ENCODE measurements at places on chromosomes 5 and 9.

- DNase-seq, result peak; percentile 55
Observed at GRCh38 chr5:146340260-146341081, 1.8 kb downstream of the POU4F3 start.

DNA sequence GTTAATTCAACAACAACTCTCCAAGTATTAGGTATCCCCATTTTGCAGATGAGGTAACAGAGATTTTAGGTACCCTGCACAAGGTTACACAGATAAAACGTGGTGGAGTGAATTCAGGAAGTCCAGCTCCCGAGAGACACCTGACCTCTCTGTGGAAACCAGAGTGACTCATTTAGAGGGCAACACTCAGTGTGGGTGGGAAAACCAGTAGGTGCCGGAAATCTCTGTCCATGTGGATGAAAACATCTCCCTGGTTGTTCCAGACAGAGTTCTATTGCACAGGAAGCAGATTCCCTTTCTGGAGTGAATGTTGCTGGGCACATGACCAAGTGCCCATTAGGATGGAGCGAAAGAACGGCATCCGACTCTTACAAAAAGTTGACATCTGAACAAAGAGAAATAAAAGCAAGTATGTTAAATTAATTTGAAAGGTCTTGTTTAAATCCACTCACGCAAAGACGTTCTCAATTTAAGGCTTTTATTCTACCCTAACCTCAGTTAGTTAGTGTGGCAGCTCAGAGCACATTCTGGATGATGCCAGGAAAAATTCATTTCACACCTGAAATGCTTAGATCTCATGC, 391.9 kb upstream of the WWC1 start:
- DNase-seq, result peak; percentile 85

DNA sequence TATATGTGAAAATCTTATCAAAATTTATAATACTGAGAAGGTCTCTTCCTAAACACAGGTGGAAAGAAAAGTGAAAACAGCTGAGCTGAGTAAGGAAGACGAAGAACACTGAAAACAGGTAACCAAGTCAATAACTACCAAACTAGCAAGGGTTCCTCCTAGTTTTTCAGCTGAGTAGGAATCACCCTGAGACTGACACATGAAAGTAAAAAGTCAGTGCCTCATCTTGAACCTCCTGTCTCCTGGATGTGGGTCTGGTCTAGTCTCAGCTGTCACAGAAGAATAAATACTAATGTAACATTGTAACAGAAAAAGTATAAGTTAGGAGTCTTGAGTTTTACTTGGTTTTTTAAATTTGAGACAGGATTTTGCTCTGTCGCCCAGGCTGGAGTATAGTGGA, 121.0 kb downstream of the MEF2C start:
- DNase-seq, result no peak

DNA sequence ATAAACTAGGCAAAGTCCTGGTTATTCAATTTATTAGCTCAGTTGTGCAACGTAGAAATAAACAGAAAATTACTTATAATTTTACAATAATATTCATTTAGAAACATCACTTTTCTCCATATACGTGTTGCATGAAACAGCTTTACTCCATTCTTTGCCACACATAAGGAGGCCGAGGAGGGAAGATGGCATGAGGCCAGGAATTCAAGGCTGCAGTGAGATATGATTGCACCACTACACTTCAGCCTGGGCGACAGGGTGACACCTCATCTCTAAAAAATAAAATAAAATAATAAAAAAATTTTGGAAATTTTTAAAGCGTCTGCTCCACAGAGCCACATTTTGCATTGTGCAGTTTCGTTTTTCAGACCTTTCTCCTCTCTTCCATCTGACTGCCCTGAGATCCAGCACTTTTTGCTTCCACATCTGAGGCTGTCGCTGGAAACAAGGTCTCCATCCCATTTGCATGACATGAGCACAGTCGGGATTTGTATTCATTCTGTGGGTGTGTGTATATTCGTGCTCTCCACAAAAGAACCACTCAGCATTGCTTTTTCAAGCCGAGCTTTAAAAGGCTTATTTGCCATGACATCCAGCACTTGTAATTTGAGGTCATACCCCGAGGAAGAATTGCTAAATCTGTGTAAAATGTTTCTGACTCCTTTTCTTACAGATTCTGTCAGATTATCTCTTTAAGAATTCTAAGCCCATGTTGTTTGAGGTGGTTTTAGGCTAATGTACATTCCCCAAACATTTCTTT, 98.6 kb upstream of the MSX2 start:
- DNase-seq, result no peak

DNA sequence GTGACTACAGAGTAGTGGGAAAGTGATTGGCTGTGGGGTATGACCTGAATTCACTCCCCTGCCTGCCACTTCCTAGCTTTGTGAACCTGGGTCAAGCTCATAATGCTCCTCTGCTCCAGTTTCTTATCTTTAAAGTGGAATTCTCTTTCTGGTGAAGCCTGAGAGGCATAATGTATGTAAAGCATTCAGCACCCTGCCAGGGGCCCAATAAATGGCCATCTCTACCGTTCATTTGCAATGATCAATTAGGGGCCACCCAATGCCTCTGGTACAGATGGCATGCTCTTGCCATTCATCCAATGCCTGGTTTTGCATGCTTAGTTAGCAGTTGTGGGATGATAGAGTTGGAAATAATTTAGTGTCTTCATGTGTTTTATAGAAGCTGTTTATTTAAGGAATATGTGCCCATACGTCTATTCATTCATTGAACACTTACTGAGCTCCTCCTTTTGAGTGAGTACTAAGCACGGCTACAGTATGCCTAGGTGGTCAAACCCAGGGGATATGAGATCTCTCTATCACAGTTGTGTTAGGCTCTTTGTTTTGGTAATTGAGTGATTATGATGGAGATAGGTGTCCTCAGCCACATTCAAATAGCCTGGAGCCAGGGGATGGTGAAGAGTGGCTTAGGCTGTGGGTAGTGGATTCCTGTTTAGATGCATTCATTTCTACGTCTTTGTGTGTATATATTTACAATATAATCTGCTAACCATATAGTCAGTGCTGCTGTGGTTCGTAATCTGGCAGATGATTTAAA, 15.3 kb downstream of the ZNF462 start:
- no peak for DNase-seq

DNA sequence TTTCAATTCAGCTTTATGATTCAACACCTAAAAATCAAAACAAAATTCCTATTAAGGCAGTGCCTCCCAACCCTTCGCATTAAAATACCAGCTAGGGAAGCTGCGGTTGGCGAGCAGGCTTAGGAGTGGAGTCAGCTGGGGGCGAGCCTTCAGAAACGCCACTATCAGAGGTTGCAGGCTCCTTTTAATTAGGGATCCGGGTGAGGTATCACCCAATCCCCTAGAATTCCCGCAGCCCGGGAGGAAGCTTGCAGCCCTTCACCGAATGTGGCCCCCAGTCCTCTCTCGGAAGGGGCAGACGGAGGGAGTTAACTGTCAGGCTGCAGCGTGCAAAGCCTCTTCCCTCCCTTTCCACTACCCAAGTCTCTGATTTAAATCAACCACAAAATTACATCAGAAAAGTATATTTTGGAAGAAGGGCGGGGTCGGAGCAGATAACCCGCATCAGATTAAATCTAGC, 1.7 kb downstream of the STC2 start:
- peak; percentile 91 for DNase-seq

DNA sequence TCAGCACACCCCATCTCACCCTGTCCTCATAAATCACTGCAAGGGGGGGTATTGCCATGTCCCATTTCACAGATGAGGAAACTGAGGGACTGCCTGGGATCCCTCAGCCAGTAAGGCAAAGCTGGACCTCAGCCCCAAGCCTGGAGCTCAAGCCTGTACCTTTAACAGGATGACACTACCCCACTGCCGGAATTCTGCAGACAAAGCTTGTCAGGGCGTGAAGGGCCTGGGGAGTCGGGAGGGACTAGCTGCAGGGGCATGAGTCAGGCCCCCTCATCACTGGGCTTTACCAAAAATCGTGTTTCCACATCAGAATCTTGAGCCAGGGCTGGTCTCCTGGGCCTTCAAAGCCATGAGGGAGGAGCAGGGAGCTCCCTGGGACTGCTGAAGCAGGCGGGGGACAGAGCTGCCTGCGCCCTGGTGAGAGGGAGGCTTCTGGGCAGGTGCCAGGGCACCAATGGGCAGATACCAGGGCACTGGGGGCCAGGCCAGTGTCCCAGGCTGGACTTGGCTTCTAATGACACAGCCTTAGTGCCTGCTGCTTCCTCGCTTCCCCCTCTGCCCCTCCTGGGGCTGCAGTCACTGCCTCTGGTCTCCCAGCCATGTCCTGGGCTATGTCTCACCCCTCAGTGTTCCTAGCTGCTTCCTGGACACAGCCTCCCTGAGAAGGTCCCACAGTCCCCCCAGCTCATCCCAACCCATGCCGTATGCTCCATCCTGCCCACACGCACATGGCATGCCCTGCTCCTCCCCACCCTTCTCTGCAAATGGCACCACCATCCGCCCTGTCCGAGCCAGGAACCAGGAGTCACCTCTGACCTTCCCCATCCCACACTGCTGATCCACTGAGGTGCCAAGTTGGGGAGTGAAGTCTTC, 80.7 kb downstream of the LMX1B start:
- DNase-seq, result no peak

GRCh38 chr5:68007451-68007850, 208.1 kb upstream of the PIK3R1 start:
- peak; percentile 62 for DNase-seq

- DNase-seq, result peak; percentile 46
Observed at GRCh38 chr9:99340281-99340680, 118.2 kb downstream of the SEC61B start.

DNA sequence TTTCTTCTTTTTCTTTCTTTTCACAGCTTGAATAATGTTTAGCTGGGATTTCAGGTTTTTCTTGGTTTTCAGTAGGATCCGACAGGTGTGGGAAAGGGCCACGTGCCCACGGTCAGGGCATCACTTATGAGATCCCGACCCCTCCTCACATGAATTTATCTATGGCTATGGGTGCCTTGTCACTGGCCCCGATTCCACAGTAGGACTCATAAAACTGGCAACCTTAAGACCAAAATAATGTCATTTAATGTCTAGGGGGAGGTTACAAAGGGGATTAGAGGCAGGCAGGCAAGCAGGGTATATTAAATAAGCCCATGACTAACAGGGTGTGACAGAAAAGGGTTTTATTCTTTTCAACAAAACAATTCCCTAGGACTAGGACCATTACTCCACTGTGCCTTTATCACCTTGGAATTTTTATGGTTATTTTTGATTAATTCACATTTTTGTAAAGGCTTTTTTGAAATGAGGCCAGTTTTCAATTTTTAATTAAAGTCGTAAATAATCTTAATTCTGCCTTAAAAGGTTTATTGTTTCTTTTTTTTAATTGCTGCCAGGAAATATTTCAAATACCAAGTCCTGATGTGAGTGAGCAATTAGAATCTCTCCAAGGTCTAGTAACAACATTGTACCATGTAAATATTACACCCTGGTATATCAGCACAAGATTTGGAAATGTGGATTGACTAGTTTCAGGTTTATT, 370.4 kb downstream of the GLIS3 start:
- no peak for DNase-seq

DNA sequence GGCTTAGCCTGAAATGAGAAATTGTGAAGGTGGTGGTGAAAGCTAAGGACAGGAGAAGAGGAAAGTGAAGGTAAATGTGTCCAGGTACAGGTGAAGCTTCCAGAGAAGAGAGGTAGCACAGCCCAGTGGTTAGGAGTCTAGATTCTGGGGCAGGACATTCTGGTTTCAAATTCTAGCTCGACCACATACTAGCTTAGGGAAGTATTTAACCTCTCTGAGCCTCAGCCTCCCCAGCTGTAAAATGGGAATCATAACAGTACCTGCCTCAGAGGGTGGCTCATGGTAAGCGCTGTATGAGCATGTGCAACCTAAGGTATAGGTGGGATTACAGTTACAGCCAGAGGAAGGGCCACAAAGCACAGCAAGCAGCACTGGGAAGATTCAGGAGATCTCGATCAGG, 55.2 kb downstream of the PCDH1 start:
- DNase-seq, result no peak

GRCh38 chr5:156036640-156037039, 290.3 kb upstream of the SGCD start:
- DNase-seq, result peak; percentile 35

GRCh38 chr9:18935541-18935940, 97.5 kb downstream of the SAXO1 start:
- peak; percentile 22 for DNase-seq

GRCh38 chr5:58497386-58497785, 6.2 kb downstream of the GAPT start:
- DNase-seq, result no peak

DNA sequence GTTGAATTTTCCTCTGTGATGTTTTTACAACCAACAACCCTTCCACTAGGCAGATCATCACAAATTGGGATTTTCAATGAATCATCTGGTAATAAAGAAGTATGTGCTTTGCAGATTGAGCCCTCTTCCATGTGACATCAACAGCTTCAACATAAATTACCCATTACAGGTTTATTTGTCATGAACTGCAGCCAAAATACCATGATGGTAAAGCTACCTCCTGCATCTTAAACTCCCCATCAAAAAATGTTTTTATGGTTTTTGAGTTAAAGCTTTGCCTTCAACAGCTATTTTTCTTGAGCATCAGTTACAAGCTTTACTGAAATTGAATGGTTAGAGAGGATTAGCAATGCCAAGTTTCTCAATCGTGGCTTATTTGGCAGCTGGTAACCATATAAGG, 211.4 kb upstream of the TUSC1 start:
- no peak for DNase-seq

DNA sequence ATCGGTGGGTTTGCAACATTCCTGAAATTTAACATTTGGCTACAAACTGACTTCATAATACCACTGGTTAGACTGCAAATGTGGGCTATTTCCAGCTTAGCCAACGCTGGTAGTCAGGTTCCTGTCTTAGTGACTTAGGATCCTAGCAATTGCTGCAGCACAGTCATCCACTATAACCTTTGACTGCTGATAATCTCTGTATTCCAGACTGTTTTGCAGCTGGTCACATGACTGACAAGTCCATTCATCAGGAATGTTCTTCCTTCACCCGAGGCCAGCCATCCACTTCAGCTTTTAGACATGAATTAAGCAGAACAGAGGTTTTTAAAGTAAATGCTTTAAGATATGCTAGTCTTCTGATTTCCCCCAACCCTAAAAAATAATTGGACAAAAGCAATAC, 425.9 kb upstream of the MPDZ start:
- DNase-seq, result no peak

DNA sequence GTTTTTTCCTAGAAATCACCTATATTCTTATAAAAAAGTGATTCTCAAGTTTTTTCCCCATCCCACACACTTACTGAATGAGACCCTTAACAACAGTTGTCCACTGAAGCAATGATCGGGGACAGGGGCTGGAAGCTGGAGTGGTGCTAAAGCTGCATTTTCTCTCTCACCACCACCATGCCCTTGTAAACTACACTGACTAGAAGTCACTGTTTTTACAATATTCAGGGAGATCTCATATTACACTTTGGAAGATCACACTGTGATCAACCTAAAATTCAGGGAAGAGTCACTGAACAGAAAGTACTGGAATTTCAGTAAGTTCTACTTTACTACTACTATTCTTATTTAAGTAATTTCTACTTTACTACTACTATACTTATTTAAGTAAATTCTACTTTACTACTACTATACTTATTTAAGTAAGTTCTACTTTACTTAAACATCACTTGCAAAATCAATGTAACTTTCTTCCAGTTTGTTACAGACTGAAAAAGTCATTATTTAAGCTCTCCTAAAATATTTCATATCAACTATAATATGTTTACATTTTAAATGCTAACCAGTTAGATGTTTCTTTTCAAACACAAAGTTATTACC, 164.3 kb downstream of the AGTPBP1 start:
- no peak for DNase-seq

GRCh38 chr5:74581988-74582365, 58.6 kb downstream of the ENC1 start:
- DNase-seq, result peak; percentile 36

GRCh38 chr9:8384091-8384490, 584.5 kb upstream of the DMAC1 start:
- DNase-seq, result no peak

All from astrocyte (in vitro differentiated cells and primary cell).